Activated B cell treated with CpG ODN at 0.5 μM for 24 hours (primary cell): ENCODE measurements at places on chromosomes 7 and 10.

- no peaks in the 10 kb centered on the region for H3K4me1 ChIP-seq
- no peak for DNase-seq
- no peak overlapping the region for H3K4me3 ChIP-seq
- no peaks in the 10 kb centered on the region for H3K36me3 ChIP-seq
- no peaks in the 10 kb centered on the region for H3K27me3 ChIP-seq
- no peak overlapping the region for H3K27ac ChIP-seq
These were observed 203.3 kb downstream of the BAMBI start for GRCh38 chr10:28880683-28880950.

DNA sequence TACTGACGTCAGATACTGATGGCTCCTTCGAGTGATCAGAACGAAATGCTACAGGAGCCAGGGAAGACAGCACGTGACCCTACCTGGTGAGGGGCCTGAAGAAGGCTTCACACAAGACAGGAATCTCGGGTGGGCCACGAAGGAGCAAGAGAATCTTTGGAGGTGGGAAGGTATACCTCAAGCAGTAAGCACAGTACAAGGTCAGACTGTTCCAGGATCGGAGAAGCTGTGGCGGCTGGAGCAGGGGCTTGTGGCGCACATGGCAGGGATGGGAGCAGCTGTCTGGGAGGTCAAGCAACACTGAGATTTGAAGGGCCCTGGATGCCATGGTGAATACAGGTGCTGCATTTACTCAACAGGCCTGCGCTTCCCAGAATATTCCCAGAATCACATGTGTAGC is 45.4 kb downstream of the C10orf143 start:
- H3K4me1 ChIP-seq = no peaks in the 10 kb centered on the region
- H3K4me3 ChIP-seq = no peak overlapping the region
- H3K27ac ChIP-seq = no peak overlapping the region

DNA sequence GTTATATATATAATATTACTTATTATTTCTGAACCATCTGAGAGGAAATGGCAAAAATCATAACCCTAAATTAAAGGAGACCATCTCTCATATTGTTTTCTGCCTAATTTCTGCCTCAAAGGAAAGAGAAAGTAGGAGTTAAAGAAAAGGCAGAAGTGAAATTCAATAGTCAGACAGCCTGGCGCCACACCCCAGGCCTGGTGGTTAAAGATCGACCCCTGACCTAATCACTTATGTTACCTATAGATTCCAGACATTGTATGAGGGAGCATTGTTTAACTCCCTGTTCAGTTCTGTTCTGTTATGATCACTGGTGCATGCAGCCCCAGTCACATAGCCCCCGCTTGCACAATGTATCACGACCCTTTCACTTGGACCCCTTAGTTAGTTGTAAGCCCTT is 24.9 kb upstream of the CHST3 start:
- DNase-seq = no peak
- H3K4me1 ChIP-seq = peaks cover 12% of the 10 kb centered on the region
- no peak overlapping the region for H3K27ac ChIP-seq
- H3K27me3 ChIP-seq = no peaks in the 10 kb centered on the region

DNA sequence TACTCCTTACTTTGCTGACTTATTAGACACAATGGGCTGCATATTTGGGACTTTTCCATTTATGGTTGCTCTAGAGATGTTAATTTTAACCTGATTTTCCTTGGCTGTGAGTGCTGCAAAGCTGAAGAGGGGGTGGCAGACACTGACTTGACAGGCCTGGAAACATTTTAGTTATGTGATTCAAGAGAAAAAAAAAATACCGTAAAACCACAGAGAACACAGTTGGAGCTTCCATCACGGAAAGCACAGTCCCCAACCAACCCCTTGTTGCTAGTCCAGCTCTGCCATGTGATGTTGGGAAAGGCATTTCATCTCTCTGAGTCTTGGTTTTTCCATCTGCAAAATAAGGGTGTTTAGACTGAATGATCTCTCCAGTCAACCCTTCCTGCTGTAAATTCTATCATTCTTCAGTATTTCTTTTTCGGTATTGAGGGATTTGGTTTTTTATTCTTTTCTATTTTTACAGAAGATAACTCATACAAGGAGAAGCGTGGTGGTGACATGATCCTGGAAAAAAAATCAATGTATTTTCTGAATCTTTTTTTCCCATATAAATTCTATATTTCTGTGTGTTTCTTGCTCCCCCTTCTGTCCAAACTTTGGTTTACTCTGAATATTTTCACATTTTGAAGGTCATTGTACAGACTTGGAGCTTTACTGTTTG is 246.1 kb downstream of the REEP3 start:
- no peak overlapping the region for H3K27ac ChIP-seq
- H3K4me1 ChIP-seq = no peaks in the 10 kb centered on the region
- no peak for DNase-seq
- no peaks in the 10 kb centered on the region for H3K27me3 ChIP-seq
- no peak overlapping the region for H3K4me3 ChIP-seq
- H3K36me3 ChIP-seq = no peaks in the 10 kb centered on the region

- H3K36me3 ChIP-seq = no peaks in the 10 kb centered on the region
- no peaks in the 10 kb centered on the region for H3K27me3 ChIP-seq
- H3K4me3 ChIP-seq = no peak overlapping the region
- H3K27ac ChIP-seq = no peak overlapping the region
These were observed 186.8 kb upstream of the TMEM229A start for GRCh38 chr7:124219681-124220080.

DNA sequence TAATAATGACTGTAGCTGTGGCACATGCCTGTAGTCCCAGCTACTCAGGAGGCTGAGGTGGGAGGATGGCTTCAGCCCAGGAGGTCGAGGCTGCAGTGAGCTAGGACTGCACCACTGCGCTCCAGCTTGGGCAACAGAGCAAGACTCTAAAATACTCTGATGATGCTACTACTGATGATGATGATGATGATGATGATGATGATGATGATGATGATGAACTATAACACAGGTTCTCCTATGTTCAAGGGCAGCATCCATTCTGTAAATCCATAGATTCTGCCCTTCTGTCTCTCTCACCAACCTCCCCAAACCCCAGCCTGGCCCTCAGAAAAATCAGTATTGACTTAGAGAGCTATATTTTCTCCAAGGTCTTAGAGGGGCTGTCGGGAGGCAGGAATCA is 22.8 kb upstream of the EN2 start:
- H3K4me1 ChIP-seq = no peaks in the 10 kb centered on the region
- peaks cover 48% of the 10 kb centered on the region for H3K27me3 ChIP-seq
- H3K36me3 ChIP-seq = no peaks in the 10 kb centered on the region
- H3K27ac ChIP-seq = no peak overlapping the region
- H3K4me3 ChIP-seq = no peak overlapping the region

GRCh38 chr7:131300078-131300477 is 27.6 kb upstream of the MKLN1 start:
- no peaks in the 10 kb centered on the region for H3K36me3 ChIP-seq
- no peaks in the 10 kb centered on the region for H3K4me1 ChIP-seq
- no peaks in the 10 kb centered on the region for H3K27me3 ChIP-seq
- DNase-seq = no peak

DNA sequence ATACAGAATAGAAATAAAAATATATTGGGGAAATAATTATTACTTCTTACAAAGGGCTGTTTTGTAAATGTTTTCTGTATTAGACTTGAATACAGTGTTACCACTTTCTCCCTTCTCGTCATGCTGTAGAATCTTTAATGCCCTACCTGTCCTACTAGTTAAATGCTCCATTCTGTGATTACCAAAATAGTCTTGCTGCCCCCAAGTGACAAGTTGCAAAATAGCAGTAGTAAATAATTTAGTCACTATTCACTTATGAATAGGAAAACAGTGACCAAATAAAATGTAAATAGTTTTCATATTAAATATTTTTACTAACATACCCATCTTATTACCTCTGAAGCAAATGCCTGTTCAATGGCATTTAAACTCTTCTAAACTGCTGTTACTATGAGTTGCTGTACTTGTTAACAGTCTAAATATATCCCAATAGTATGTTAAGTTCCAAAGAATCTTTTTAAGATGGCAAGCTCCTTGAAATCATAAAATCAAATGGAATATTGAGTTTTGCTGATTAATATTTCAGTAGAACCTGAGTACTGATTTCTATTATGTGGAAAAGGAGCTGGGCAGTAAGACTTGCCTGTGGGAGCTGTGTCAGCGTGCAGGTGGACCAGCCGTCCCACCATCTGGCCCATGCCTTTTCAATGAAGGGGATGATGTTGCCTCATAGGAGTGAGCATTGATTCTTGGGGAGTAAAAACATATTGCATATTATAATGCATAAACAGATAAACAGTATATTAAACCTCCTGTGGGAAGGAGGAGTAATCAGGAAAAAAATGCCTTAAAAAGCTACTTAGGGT is 18.1 kb upstream of the OIT3 start:
- no peak overlapping the region for H3K27ac ChIP-seq
- no peak overlapping the region for H3K4me3 ChIP-seq
- no peaks in the 10 kb centered on the region for H3K27me3 ChIP-seq

GRCh38 chr10:86649471-86650150 is 4.7 kb upstream of the OPN4 start:
- peak; percentile 5 for DNase-seq
- peaks cover 2% of the 10 kb centered on the region for H3K27me3 ChIP-seq
- H3K4me1 ChIP-seq = no peaks in the 10 kb centered on the region
- no peak overlapping the region for H3K4me3 ChIP-seq
- H3K27ac ChIP-seq = no peak overlapping the region

- H3K4me3 ChIP-seq = no peak overlapping the region
- no peaks in the 10 kb centered on the region for H3K4me1 ChIP-seq
- no peaks in the 10 kb centered on the region for H3K36me3 ChIP-seq
- H3K27ac ChIP-seq = no peak overlapping the region
These were observed 364.2 kb downstream of the ANKRD30A start for GRCh38 chr10:37489658-37490003.

GRCh38 chr7:138867744-138868143 is 69.7 kb upstream of the ATP6V0A4 start:
- no peak for DNase-seq
- H3K27me3 ChIP-seq = peaks cover 8% of the 10 kb centered on the region
- no peaks in the 10 kb centered on the region for H3K4me1 ChIP-seq
- no peaks in the 10 kb centered on the region for H3K36me3 ChIP-seq
- no peak overlapping the region for H3K4me3 ChIP-seq
